ENCODE measurements at places on chromosomes 6 and 20.

DNA sequence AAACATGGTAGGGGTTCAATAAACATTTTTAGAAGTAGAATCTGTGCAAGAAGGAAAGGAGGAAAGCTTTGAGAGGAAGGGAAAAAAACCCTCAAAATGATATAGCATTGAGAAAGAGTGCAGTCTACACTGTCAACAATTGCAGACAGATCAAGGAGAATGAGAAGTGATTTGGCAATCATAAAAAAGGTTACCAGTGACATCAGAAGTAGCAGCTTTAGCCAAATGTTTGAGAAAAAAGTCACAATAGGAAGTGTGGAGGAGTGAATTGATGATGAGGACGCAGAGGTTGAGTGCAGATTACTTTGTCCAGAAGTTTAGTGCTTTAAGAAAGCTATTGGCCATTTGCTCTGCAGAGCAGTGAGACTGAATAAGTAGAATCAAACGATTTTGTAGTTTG, 155.0 kb downstream of the GJA1 start:
- DNase-seq, result no peak

GRCh38 chr6:31573239-31574105, 1.4 kb downstream of the LTA start:
- no peak for DNase-seq

- DNase-seq, result no peak
Observed at GRCh38 chr6:40386200-40386599, 201.0 kb downstream of the LRFN2 start.

GRCh38 chr6:106199998-106200397, 113.9 kb downstream of the PRDM1 start:
- DNase-seq, result no peak

GRCh38 chr6:7108196-7108963, 619 bp downstream of the RREB1 start:
- no peak for DNase-seq

DNA sequence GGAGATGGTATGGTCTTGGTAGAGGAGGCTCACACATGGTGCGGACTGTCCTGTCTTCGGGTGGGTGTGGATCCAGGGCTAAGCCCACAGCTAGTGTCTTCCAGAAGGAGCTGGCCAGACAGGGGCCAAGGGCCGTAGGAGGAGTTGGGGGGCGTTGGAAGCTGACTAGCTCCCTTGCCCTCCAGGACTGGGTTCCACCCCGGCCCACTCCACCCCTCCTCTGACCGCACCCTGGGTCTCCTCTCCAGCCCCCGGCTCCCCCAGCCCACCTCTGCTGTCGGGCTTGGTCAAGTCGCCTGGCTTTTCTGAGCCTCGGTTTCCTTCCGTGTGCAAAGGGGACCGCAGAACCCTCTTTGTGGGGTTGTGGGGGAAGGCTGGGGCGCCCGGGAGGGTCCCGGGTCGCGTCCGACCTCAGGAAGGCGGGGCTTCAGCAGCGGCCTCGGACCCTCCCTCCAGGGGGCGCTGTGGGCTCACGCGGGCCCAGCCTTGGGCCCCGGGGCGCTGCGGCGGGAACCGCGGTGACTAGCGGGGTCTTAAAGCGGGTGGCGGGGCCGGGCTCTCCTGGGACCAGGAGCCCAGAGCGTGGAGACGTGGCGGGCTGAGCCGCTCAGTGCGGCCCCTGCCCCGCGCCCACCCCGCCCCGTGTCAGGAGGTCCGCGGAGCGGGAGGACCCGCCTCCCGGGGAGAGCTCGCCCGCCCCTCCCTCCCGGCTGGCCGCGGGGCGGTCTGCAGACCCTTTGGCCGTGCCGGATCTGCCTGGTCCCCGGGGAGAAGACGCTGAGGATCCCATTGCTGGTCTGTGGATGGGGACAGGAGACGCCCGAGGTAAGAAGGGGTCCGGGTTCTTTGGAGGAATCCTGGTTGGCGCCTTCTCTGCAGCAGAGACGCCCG, 5.4 kb downstream of the NPBWR2 start:
- DNase-seq, result no peak

DNA sequence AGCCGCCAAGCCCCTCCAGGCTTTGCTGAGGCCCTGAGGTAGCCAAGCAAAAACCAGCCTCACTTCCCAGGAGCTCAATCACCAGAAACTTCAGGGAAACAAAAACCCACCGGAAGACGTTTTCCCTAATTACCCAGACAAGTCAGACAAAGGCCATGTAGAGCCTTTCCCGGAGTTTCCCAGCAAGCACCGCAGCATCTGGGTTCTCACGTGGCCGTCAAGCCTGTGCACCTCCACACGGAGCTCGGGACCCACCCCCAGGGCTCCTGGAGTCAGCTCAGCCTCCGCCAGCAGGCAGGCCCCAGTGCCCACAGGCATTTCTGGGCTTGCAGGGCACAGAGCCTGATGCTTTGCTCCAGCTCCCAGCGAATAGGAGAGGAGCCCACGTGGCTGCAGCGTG, 10.1 kb upstream of the MRGBP start:
- DNase-seq, result no peak

- DNase-seq, result no peak
Observed at GRCh38 chr20:48607544-48607865, 220.3 kb downstream of the PREX1 start.

DNA sequence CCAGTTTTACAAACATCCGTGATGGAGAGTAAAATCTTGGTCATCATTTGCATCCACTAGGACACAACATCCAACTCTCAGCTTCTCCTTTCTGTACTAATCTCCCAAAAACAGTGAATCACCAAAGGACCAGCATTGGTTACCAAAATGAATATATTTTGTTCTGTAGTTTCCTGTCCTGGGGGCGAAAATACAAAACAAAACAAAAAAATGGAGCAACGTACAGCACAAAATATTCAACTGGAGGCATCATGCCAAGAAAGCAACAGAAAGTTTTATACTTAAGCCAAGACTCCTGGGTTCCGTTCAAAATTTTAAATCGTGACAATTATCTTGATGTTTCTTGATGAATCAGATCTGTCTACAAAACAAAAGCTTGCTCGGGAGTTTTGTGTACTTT, 126.6 kb upstream of the CCDC28A start:
- DNase-seq, result no peak

DNA sequence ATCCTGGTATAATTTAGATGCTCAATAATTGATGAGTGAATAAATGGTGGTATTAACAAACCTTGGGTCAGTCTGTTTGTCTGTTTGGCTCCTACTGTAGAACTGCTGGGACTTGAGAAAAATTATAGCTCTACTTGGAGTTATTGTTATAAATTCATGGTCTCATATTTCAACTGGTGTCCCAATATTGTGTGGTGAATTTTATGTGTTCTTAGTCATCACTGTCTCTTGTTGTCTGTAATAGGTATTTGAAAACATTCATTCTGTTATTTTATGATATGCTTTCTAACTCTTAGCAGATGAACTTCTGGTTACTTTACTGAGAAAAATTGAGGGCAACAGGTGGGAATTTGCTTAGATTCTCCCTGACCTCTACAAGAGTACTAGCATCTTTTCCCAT, 221.4 kb downstream of the CDKAL1 start:
- DNase-seq, result no peak

DNA sequence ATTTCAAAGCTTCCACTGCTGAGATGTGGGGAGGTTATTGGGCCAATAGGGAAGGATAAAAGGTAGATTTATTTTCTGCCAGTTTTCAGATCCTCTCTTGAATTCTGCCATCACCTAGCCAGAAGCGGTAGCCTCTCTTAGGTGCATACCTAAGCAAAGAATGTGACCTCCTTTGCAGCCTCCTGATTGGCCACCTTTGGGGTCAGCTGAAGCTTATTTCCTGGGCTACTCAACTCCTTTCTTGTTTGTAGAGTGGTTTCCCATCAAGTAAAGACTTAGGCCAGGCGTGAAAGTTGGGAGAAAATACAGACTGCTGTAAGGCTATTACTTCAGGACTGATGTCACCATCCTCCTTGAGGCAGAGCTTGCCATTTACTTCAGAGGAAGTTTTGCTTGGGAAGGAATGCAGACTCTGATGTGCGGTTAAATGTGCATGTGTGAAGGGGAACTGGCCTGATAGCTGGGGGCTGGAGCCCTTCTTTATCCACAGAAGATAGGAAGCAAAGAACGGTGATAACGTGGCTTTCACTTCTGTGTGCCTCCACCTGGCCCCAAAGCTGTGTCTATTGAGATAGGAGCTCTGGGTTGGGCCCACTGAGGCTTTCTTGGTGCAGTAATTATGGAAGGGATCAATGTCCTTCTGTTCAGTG, 70.1 kb downstream of the TRMT11 start:
- no peak for DNase-seq

DNA sequence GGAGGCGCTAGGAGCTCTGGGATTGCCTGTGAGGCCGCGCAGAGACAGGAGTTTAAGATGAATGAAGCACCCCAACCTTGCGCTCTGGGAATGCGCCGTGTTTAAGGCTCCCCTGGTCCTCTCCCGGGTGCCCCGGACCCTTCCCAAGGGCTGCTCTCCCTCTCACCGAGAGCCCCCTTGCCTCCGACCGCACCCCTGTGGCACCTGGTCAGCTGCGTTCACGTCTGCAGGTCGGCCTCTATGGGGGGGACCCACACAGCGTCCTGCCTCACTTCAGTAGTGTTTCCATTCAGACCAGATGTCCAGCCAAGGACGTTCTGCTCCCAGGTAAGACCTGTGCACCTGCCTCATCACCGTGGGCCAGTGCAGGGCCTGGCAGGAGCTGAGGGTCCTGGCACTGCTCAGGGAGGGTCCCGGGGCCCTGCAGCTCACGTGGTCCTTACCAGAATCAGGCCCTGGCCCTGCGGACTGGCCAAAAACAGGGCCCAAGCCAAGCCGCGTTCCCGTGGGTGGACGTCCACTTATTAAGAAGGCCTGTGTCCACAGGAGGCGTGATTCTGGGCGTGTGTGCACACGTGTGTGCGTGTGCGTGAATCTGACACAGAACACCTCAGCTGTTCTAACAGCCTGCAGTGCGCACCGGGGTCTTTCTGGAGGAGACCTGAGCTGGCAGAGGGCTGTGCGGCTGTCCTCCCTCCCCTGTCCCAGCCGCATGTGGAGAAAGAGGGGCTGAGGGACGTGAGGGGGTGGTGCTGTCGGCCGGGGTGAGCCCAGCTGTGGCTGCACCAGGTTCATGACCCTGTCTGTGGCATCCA, 79.9 kb upstream of the BHLHE23 start:
- no peak for DNase-seq

- DNase-seq, result no peak
Observed at GRCh38 chr6:122778985-122779661, 393 bp upstream of the FABP7 start.

DNA sequence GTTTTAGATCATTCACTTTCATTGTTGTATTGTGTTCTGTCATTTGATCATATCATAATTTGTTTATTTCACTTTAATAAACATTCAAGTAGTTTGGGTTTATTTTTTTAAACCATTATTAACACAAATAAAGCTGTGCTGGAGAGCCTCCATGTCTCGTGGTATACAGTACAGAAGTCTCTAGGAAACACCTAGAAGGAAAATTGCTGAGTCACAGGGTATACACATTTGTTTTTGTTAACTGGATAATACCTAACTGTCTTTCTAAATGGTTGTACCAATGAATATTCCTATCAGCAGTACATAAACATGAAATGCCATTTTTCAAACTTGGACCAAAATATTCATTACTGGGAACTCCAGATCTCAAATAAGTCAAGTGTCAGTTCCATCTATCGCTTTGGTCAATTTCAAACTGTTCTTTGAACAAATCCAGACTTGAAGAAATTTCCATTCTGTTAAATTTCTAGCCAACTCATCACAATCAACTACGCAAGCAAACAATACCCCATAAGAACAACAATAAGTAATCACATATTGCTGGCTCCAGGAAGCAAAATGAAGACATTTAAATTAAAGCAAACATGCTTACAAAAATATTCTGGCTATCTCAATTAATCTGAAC, 138.1 kb downstream of the ATXN1 start:
- DNase-seq, result no peak

DNA sequence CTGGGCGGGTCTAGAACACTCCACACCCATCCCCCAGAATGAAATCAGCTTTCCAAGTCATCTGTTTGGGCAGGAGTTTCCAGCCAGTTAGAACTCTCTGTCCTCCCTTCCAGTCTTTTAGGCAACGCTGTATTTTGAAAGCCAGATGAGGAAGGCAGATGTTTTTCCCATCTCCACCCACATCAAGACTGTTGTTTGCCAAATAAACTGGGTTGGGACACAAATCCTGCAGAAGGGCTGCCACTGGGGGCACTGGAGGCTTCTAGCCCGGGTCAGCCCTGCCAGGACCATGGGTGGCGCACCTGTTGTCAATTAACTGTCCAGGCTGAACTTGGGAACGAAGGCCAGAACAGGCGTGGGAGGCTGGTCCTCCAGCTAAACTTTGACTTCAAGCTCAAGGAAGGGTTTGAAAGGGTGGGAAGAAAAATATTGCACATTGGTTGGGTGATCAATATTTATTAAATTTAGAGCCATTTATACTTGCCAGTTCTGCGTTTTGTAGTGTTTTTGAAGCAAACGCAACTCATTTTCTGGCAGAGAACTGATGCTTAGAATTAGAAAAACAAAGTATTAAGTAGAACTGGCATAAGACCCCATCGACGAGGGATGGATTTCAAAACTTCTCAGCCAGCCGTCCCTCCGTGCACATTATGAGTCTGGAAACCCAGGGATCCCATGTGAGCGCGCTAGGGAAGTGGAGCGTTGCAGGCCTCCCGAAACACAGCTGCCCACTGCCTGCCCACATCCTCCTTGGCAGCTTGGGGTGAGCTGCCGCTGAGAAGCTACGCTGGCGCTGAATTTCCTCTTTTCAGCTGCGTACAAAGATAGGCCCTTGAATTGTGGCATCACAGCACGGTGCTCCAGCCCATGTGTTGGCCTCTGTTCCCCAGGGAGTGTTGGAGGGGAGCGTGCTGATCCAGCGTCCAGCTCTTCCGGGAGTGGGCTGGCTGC, 297.4 kb downstream of the QKI start:
- no peak for DNase-seq

DNA sequence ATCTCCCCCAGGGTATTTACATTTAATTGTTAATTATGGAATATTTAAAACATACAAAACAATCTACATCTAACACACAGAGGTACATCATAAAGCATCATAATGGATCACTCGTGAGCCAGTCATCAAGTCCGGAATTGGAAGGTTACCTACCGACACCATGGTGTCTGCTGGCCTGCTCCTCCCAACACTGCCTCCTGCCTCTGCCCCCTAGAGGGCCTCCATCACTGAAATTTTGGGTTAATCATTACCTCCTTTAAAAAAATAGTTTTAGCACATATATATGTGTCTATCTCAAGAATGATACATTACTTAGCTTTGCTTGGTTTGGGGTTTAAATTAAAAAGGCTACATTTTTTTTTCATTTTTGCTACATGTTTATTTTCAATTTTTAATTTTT, 114.6 kb upstream of the PDE10A start:
- no peak for DNase-seq

GRCh38 chr6:154448448-154449096, 61.9 kb downstream of the CNKSR3 start:
- no peak for DNase-seq

All from epithelial cell of proximal tubule (primary cell).